Fibroblast of skin of right biceps (primary cell): ENCODE measurements at places on chromosomes 7 and 10.

- DNase-seq: peak; percentile 89
Measured at GRCh38 chr7:41696323-41696916, 6.5 kb downstream of the INHBA start.

DNA sequence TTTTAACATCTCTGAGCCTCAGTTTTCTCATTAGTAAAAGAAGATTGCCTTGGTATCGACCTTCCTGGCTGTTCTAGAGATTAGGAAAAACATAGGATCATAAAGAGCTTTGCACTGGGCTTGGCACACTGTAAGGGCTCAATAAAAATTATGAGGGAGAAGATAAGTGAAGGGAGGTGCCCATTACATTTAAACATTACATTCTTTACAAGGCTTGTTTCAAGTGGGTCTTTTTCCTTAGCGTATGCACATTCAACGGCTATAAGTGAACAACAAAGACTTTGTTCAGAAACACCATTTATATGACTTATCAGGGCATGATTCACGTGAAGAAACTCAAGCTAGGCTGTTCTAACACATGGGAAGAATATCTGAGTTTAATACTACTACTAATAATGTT is 351.9 kb upstream of the NPVF start:
- no peak for DNase-seq

- DNase-seq: no peak
Measured at GRCh38 chr10:68461032-68461431, 10.7 kb downstream of the DNA2 start.

DNA sequence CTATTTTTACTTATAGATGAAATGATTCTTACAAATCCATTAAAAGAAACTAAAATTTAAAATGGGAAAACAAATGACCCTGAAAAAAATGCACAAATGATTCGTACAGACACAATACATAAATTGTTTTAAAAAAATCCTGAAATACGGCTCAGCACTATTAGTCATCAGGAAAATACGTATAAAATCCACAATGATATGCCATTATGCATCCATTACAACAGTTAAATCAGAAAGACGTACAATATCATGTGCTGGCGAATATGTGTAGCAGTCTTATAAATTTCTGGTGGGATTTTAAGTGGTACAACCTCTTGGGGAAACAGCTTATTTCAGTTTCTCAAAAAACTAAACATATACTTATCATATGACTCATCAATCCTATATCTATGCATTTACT is 600.1 kb upstream of the STEAP1 start:
- DNase-seq: peak; percentile 30

DNA sequence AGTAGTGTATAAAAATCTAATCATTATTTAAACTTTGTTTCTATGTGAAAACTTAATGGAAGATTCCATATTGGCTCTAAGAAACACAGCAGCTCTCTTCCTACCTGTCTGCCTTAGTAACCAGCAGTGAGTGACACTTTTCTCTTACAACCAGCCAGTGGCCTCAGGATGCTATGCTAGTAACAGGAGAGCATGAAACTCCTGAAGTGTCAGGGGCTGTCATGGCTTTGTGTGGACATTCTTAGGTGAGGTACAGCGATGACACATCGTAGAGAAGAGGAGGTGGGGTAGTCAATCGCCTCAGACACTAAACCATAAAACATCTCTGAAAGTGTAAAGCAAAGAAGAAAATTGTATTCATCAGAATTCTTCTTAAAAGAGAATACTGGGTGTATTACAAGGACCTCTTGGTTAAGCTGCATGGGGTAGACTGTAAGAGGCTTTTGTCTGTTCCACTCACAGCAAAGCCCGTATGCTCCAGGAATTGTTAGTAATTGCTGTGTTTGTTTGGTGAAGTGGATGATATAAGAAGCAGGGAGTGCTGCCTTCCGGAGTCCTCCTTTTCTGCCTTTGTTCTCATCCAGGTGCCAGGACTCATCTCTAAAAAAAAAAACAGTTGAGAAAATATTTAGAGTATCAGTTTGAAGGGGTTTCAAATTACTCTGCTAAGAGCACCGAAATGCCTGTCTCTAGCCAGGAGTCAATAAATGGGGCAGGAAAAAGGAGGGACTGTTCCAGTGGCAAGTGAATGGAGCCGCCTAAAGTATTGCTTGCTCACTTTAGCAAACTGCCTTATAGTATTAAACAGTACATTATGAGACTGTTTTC is 518.8 kb downstream of the CNTNAP2 start:
- no peak for DNase-seq

DNA sequence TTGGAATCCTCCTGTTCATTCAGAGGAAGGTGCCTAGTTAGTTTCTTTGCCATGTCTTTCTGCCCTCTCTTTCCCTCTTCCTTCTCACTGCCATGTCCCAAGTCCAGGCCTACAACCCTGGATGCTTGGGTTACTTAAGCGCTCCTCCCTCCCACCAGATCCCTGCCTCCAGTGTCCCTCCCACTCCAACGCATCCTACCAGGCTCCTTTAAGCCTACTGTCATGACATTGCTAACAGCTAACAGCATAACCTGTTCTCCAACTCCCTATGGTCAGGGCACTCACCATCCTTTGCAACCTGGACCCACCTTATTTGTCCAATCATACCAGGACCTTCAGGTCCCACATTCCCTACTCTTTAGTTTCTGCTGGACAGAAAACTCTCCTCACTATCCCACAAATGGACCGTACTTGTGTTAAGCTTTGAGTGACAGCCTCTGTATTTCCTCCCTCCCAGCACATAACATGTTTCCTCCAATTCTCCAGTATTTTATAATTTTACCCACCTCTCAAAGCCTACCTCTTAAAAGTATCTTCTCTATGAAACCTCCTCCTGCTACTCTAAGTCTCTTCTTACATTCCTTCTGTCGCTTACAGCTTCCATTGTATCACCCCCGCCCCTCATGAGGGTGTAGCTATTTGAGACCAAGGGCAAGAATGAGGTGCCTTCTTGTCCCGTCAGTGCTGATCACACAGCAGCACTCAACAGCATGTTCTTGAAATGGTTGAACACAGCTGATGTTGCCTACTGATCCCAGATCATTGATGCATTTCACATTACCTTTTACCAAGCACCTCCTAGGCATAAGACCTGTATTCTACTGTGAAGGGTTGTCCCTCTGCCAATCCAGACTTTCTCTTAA is 1.7 kb downstream of the BLNK start:
- no peak for DNase-seq

GRCh38 chr10:82890573-82890972 is 1015.6 kb downstream of the NRG3 start:
- no peak for DNase-seq

- DNase-seq: peak; percentile 44
Measured at GRCh38 chr7:18903695-18904094, 213.7 kb downstream of the TWIST1 start.

- DNase-seq: no peak
Measured at GRCh38 chr7:46452561-46453135, 531.6 kb upstream of the IGFBP3 start.

DNA sequence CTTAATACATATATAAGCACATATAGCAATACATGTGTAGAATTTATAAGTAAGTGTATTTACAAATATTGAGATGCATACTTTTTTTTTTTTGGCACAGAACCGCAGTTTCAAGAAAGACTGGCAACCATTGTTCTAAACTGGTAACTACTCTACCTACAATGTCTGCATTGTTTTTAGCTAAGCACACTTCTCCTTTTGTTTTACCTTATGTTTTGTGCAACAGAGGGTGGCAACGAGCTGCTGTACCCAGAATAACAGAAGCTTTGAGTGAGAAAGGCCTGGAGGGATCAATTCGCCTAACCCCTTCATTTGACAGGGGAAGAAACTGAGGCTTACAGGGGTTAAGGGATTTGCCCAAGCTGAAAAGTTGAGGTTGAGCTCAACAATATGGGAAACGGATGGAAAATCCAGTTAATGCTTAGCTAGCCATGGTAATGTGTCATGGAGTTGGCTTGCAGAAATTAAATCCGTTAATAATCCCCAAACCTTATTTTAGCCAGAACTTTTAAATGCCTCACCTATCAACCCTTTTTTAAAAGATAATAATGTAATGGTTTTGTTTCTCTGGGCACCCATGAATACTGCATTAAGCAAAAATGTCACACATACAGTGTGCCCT is 25.5 kb downstream of the FZD1 start:
- no peak for DNase-seq

DNA sequence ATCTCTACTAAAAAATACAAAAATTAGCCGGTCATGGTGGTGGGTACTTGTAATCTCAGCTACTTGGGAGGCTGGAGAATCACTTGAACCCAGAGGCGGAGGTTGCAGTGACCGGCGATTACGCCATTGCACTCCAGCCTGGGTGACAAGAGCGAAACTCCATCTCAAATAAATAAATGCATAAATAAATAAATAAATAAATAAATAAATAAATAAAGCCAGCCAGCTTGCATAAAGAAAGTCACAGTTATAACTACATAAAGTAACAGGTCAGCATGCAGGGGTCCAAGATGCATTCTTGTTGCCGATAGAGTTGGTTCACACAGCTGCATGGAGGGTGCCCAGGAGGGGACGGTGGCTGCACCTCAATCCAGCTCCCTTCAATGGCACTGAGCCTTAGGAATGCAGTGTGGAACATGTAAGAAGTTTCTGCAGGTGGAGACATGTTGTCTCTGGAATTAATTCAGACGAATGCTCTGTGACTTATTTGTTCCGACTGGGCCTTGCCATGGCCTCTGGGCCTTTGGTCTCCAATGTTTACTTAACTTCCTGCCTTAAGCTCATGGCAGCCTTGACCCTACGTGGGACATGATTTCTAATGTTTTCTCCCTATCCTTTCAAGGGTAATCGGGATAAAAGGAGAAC is 159.6 kb upstream of the PRKCQ start:
- no peak for DNase-seq

- no peak for DNase-seq
Measured at GRCh38 chr7:157612664-157613561, 276.1 kb downstream of the DNAJB6 start.

GRCh38 chr7:42180806-42181205 is 56.2 kb downstream of the GLI3 start:
- no peak for DNase-seq
